ENCODE measurements at places on chromosomes 7 and 10. TPM values are rescaled to one million over a fixed set of nuclear protein-coding genes. Genes with fewer than 3 reads are reported as not detected.

The UNCX gene
- total RNA-seq = not detected

The AKR1C3 gene
- total RNA-seq = 10.6 TPM

The PTN gene
- 6.4 TPM for total RNA-seq

The HOXA4 gene
- 2.9 TPM for total RNA-seq

The GHRHR gene
- not detected for total RNA-seq

The IDI1 gene
- 20.6 TPM for total RNA-seq

The PDK4 gene
- 6.8 TPM for total RNA-seq

The CROT gene
- total RNA-seq = 5.7 TPM

The PRKCQ gene
- 3.7 TPM for total RNA-seq

The HOXA7 gene
- total RNA-seq = not detected

The DNA2 gene
- total RNA-seq = 13.7 TPM

The ABCB1 gene
- 8.6 TPM for total RNA-seq

The CYP3A7 gene
- not detected for total RNA-seq

The SUN3 gene
- 1.2 TPM for total RNA-seq

The SPDYE8 gene
- not detected for total RNA-seq

The MACROH2A2 gene
- total RNA-seq = 14.7 TPM

The UPK3BL2 gene
- total RNA-seq = 24.7 TPM

The KLF14 gene
- 0.45 TPM for total RNA-seq

The NMT2 gene
- total RNA-seq = 13.4 TPM

The ZNF488 gene
- total RNA-seq = 0.15 TPM

The TMEM229A gene
- not detected for total RNA-seq

The ADRB1 gene
- 1.1 TPM for total RNA-seq

The KCNIP2 gene
- 0.45 TPM for total RNA-seq

The WAPL gene
- 38.5 TPM for total RNA-seq

The IL6 gene
- total RNA-seq = 4.3 TPM

The DPYSL4 gene
- total RNA-seq = not detected

The OR2A7 gene
- not detected for total RNA-seq

The GNGT1 gene
- total RNA-seq = not detected

The CALHM3 gene
- 0.34 TPM for total RNA-seq

The ANKRD22 gene
- total RNA-seq = not detected

The CTAGE4 gene
- total RNA-seq = not detected

The ZNF117 gene
- 2.4 TPM for total RNA-seq

The PIK3AP1 gene
- 2.9 TPM for total RNA-seq

Measured in A375 (cell line).